Fibroblast of the aortic adventitia (primary cell): ENCODE measurements at places on chromosomes 5 and 9. TPM values are rescaled to one million over a fixed set of nuclear protein-coding genes. Genes with fewer than 3 reads are reported as not detected.

The CTSV gene
- 0.18 TPM in 1 of 2 replicates, not detected in the other for total RNA-seq

The GKAP1 gene
- 1.4 and 2.2 TPM in 2 replicates for total RNA-seq

The GLRA1 gene
- total RNA-seq, result not detected in 2 replicates

The PRELID2 gene
- total RNA-seq, result 12.3 and 35.4 TPM in 2 replicates

The CACFD1 gene
- total RNA-seq, result 4.4 and 18.0 TPM in 2 replicates

The SKP1 gene
- 271 and 349 TPM in 2 replicates for total RNA-seq

The CAPSL gene
- not detected in 2 replicates for total RNA-seq

The SCGB3A2 gene
- total RNA-seq, result not detected in 2 replicates

The F2RL1 gene
- total RNA-seq, result 3.1 and 35.1 TPM in 2 replicates

The PRUNE2 gene
- 14.7 and 122 TPM in 2 replicates for total RNA-seq

The DIRAS2 gene
- 1.6 TPM in 1 of 2 replicates, not detected in the other for total RNA-seq

The ENTREP1 gene
- total RNA-seq, result 0.18 and 0.41 TPM in 2 replicates

The SLC45A2 gene
- total RNA-seq, result 0.09 TPM in 1 of 2 replicates, not detected in the other
